ENCODE measurements at places on chromosomes 1 and 21. TPM values are rescaled to one million over a fixed set of nuclear protein-coding genes. Genes with fewer than 3 reads are reported as not detected.
A peak's percentile ranks its signal among the peaks of the same experiment; 100 is the strongest.

DNA sequence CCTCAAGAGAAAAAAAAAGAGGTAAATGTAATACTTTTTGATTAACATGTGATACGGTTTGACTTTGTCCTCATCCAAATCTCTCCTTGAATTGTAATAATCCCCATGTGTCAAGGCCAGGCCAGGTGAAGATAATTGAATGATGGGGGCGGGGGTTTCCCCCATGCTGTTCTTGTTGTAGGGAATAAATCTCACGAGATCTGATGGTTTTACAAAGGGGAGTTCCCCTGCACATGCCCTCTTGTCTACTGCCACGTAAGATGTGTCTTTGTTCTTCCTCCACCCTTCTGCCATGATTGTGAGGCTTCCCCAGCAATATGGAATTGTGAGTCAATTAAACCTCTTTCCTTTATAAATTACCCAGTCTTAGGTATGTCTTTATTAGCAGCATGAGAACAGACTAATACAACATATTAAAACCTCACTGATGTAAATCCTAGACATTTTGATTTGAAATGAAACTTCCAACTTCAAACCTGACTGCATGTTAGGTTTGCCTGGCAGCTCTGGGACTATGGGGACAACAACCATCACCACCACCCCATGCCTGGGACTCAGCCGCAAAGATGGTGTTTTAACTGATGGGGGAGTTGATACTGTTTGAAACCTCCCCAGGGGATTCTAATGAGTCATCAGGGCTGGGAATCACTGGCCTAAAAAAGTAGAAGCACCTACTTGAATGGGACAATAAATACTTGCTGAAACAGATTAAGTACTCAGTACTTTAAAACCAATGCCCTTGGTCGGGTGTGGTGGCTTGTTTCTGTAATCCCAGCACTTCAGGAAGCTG is 32.8 kb upstream of the BACH1 start:
- DNase-seq: no peak

GRCh38 chr1:41010345-41010744 is 11.2 kb downstream of the SLFNL1 start:
- no peak for DNase-seq

- no peak for DNase-seq
Measured at GRCh38 chr1:90717665-90718410, 736 bp upstream of the BARHL2 start.

- DNase-seq: peak; percentile 94
Measured at GRCh38 chr1:26035959-26036755, 9.8 kb downstream of the SLC30A2 start.

- DNase-seq: no peak
Measured at GRCh38 chr1:44932151-44932550, 54.2 kb downstream of the EIF2B3 start.

GRCh38 chr1:95002164-95002539 is 70.6 kb downstream of the ALG14 start:
- DNase-seq: no peak

GRCh38 chr1:182671750-182672486 is 12.5 kb downstream of the RGS8 start:
- DNase-seq: no peak

Gene KIAA1614
- 3.1 TPM for total RNA-seq

DNA sequence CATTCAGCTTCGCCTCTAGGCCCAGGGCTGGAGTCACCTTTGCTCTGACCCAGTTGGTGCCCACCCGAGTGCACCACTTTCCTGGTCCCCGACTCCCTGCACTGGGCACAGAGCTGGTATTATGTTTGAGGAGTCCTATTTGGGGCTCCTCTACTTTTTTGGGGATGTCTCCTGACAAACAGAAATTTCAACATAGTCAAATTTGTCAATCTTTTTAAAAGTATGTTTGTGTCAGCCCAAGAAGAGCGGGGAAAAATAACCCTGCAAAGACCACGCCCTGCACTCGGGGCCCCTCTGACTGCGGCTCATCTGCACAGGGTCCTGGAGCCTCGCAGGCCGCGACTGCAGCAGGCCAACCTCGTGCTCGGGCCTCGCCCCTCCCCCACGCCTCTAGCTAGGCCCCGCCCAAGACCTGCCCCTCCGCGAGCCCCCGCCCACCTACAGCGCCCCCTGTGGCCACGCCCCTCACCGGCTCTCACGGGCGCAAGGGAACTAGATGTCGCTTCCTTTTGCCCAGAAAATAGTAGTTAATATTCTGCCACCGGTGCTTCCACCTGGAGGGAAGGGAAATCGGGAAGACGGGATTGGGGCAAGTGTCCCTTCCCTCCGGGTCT is 11.4 kb downstream of the FAM229A start:
- DNase-seq: peak; percentile 93

Gene LENEP
- not detected for total RNA-seq

- no peak for DNase-seq
Measured at GRCh38 chr1:232589111-232589811, 40.7 kb downstream of the SIPA1L2 start.

- DNase-seq: no peak
Measured at GRCh38 chr1:201648907-201649721, 110.2 kb downstream of the NAV1 start.

GRCh38 chr1:59672851-59673572 is 141.7 kb upstream of the HOOK1 start:
- no peak for DNase-seq

Gene KIRREL1
- total RNA-seq: 99.8 TPM

GRCh38 chr1:89310505-89310904 is 37.8 kb upstream of the GBP5 start:
- DNase-seq: no peak

- DNase-seq: no peak
Measured at GRCh38 chr1:171807556-171807955, 26.1 kb downstream of the METTL13 start.

Gene GNAT2
- total RNA-seq: not detected

DNA sequence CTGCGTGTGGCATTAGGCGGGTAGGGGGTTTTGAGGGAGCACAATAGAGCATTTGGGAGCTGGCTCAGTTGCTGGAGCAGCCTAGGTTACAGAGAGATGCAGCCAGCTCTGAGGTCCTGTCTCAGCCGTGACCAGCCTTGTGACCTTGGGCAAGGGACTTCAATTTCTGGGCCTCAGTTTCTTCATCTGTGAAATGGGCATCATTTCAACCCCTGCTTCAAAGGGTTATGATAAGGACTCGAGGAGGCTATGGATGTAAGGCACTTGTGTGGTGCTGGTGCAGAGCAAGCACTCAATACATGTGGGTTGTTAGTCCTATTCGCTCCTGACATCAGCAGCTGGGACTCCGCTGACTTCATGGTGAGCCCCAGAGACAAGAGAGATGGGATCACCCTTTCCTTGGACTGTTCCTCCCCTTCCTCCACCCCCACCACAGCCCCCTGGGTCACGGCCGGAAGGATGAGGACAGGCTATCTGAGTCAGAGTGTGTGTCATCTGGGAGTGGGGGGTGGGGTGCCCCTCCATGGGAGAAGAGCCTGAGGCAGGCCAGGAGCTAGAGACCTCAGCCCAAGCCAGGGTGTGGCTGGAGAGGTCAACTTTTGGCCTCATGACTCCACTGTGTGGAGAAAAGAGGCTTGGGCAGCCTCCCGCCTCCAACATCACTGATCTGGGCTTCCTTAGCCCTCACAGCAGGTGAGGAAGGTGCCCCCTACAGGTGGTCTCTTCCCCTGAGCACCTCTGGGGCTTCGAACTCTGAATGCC is 71.4 kb upstream of the ZBTB40 start:
- no peak for DNase-seq

DNA sequence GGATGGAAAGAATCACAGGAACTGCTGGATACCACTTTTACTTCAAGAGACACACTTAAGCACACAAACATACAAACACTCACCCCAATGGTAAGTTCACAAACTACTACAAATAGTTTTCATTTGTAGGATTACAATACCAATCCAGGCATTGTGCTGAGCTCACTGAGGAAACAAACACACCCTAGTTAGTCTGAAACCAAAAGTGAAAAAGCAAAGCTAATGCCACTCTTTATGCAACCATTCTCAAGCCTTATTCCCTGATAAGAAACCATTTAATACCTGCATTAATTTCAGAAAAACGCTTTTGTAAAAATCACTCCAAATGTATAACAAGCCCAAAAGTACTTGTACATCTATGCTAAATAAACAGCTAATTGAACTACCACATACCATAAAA is 38.3 kb downstream of the RNF115 start:
- DNase-seq: no peak

GRCh38 chr1:25645637-25646400 is 29.2 kb downstream of the MAN1C1 start:
- DNase-seq: peak; percentile 60

Gene PODN
- total RNA-seq: 86.3 TPM

Gene SLAMF1
- total RNA-seq: 0.84 TPM

Gene AMY1B
- not detected for total RNA-seq

Gene KLHDC9
- not detected for total RNA-seq

DNA sequence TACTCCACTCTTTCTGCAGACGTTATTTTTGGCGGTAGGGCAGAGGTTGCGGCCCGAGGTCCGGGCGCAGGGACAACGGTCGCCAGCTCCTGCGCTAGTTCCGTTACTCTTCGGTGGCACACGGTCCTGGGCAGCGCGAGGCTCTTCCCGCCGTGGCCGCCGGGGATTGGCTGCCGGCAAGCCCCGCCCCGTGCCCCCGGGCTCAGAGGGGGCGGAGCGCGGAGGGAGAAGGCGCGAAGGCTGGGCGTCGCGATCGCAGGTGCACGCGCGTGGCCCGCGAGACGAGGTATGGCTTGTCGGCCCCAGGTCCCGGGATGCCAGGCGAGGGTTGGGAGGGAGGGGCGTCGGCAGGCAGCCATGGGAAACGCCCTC is 518 bp upstream of the SHE start:
- DNase-seq: no peak

GRCh38 chr1:85133565-85134159 is 67.2 kb downstream of the SYDE2 start:
- no peak for DNase-seq

- no peak for DNase-seq
Measured at GRCh38 chr1:67632811-67633655, 52.0 kb upstream of the GADD45A start.

Gene RGL1
- total RNA-seq: 80.8 TPM

Gene PLEKHM2
- 94.6 TPM for total RNA-seq

Gene CLCNKB
- 0.35 TPM for total RNA-seq

Gene LRRC53
- not detected for total RNA-seq

DNA sequence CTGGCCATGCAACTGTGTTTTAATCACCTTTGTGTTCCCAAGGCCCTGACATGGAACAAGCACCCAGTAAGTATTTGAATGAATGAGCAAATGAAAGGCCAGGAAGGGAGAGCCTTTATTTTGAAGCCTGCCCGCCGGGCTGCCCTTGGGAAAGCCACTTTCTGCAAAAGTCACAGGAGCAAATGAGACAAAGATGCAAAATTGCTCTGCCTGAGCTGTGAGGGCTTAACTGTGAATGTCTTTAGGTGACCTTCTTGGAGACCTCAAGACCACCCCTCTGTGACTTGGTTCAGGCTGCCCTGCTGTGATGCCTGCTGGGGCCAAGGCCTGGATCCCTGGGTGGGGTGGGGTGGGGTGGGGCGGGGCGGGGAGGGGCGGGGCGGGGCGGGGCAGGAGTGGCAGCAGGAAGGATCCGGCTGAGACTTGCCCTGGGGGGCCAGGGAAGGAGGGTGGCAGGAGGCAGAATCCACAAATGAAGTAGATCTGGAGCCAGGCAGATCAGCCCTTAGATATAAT is 54.0 kb downstream of the RUNX3 start:
- DNase-seq: peak; percentile 39

DNA sequence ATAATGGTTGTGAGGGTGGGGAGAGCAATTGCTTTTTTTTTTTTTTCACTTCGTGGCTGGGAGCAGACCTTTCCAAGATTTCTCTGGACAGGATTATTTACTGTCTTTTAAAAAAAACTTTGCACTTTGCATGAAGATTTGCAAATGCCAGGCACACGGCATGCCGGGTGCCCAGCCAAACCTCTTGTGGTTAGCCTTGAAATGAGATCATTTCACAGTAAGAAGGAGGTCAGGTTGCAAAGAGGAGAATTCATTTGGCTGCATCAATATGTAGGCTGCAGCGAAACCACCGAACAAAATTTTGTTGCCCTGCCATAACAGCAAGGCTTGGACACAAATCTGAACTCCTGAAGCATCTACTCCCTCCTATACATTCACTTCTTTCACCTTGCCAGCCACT is 36.5 kb upstream of the KCND3 start:
- DNase-seq: no peak

DNA sequence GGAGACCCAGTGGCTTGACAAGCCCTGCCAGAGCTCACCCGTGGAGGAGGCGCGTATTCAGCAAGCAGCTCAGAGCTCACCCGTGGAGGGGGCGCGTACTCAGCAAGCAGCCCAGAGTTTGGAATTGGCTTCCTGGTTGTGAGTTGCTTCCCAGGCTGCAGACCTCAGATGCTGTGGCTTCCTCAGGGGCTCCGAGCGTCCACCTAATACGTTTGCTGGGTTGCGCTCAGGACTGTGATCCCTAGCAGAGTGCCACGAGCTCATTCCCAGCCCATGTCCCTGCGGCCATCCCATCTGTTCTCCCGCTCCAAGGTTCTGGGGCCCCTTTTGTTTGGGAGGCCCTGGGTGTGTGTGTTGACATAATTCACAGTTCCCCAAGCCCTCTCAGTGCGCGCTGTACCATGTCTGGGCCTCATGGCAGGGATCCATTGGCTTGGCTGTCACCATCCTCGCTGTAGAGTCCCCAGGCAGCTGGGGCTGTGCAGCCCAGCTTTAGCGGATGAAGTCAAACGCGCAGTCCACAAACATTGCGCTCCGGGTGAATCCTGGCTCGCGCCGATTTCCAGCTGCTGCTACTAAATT is 3.6 kb downstream of the AJAP1 start:
- no peak for DNase-seq

Gene MYBPH
- 0.22 TPM for total RNA-seq

Gene FNDC10
- total RNA-seq: 2.9 TPM

DNA sequence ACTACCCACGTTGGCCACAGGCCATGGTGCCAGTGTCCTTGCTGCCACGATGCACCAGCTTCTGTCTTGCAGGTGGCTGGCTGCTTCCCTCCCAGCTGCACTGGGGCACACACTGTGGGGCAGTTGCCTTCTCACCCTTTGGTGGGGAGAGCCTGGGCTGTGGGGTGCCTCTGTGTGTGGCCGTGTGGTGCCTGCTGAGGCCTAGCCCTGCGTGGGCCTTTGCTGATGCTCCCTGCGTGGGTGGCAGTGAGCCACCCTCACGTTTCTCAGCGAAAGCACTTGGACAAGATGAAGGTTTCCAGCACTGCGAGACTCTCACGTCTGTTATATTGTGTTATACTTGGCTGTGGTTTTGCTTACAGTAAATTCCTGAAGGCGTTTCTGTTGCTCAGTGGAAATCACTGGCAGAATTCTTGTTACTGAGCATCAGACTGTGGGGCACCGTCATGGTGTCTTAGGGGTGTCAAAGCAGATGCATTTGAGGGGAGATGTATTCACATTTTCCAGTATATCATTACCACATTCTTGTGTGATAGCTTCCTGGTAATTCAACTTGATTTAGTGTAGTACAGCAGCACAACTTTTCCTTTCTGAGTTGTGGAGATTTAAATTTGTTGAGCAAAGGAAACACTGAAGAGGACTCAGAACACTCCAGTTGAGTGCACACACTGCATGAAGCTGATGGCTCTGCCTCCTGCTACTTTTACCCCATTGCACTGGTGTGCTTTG is 124.7 kb downstream of the PCBP3 start:
- no peak for DNase-seq

GRCh38 chr1:66388913-66389312 is 145.0 kb upstream of the SGIP1 start:
- no peak for DNase-seq

Measured in mesenteric fat pad (tissue), 1 donor.